ENCODE measurements at places on chromosomes 7 and 10.

DNA sequence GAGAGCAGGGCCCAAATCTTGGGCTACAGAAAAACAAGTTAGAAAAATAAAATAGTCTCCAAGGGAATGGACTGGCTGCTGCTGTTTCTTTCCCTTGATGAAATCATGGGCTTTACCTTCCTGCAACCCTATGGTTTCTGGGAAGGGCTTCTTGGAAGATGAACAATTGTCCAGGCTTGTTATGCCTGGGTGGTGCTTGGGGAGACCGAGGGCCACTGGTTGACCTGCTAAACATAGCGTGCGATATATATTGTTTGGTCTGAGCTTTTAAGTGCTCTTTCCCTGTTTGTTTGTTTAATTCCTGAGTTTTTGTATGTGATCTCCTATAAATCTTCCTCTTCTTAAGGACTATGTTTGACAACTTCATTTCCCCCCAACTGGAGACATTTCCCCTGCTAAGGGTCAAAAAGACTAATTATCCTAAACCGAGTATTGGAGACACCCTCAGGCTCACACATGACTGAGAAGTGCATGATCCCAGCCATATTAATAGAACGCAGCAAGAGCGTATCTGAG, 37.9 kb downstream of the SLC25A28 start:
- no peak for DNase-seq

- no peak for DNase-seq
Measured at GRCh38 chr10:575402-576129, 113.9 kb downstream of the DIP2C start.

- DNase-seq: no peak
Measured at GRCh38 chr7:45074528-45075354, 14.0 kb downstream of the NACAD start.

DNA sequence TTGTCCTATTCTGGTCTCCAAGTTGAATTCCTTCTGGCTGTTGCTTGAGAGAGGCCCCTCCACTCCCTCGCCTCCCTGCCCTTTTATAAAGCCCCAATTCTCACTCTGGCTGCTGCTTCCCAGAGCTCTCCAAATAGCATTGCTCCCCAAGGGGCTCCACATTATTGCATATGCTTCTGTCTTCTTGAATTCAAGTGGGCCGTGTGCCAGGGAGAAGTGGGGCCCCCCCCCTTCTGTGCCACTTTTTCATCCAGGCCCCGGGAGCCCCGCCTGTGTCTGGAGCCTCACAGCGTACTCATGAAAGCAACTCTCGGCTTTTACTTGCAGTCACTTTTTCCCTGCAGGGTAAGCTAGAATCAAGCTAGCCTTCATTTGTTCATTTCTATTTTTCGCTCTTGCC, 265.1 kb downstream of the CCSER2 start:
- DNase-seq: no peak

DNA sequence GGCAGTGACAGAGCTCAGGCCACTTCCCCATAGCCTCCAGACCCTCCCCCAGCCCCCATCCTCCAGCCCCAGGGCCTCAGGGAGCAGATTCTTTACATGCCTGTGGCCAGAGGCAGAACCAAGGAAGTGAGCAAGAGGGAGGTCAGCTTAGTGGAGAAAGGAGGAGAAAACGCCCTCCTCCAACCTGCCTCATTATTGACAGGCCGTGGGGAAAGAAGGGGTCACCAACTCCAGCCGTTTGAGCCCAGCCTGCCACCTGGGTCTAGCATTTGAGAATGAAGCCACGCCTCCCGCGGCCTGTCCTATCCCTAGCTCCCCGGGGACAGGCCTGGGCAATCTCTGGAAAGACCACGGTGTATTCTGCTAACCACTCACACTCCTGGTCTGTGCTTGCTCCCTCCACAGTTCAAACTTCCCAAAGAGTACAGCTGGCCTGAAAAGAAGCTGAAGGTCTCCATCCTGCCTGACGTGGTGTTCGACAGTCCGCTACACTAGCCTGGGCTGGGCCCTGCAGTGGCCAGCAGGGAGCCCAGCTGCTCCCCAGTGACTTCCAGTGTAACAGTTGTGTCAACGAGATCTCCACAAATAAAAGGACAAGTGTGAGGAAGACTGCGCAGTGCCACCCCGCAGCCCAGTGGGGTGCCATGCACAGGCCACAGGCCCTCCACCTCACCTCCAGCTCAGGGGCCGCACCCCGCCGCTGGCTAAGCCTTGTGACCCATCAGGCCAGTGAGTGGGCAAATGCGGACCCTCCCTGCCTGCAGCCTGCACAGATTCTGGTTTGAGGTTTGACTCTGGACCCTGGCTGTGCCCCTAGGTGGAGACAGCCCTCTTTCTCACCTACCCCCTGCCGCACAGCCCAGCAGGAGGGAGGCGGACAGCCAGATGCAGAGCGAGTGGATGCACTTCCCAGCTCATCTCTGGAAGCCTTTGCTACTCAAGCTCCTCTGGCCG, 14.3 kb upstream of the TRIM8 start:
- DNase-seq: no peak

DNA sequence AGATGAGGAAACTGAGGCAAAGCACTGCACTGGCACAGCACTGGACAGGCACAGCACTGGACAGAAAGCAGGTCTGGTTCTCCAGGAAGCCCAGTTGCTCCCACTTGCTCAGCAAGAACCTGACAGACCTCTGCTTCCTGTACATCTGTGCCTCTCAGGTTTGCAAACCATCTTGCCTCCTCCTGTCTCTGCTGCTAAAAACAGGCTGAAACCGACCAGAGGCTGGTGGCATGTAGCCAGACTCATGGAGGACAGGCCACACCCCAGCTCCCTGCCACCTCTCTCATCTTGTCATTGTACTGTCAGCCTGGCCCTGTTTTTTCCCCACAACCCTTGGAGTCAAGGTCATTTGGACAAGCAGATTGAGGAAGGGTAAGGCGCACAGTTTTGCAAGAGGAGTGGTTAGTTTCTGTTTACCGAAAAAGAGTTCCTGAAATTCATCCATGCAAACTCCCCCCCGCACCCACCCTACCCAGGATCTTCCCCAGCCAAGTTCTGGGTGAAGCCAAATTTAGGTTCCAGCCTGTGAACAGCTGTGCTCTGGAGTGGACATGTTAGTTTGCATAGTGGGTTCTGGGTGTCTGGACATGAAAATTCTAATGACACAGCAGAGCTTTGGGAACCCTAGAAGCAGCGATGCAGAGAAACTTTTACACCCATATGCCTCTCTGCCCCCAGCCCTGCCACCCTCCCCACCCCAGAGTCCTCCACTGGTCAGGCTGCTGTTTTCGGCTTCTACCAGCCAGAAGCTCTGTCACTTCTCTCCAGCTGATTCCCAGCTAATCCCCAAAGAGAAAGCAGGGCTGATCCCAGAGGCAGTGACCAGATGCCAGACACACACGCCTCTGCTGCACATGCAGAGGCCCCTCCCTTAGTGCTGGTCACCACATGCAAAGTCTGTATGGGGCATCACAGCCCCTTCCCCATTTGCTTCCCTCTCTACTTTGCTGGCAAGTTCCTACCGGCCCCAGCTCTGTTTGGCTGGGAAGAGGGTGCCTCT, 8.5 kb upstream of the C10orf105 start:
- DNase-seq: no peak

DNA sequence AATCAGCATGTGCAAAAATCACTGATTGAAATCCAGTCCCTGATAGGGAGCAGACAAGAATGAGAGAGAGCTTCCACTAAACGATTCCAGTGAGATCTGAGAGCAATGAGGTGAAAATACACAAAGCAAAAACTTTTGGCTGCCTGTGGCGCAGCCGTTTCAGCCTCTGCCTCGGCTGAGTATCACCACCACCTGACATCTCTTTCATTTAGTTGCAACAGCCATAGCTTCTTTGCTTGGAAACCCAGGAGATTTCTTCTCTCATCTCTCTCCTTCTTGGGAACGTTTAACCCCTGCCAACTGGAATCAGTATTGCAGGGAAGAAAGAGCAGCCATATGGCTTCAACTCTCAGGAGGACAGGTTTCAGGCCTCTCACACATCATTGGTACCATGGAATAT, 237.3 kb upstream of the AGK start:
- no peak for DNase-seq

GRCh38 chr10:63878428-63878827, 357.2 kb downstream of the REEP3 start:
- no peak for DNase-seq

- no peak for DNase-seq
Measured at GRCh38 chr7:32462977-32463376, 27.2 kb downstream of the LSM5 start.

DNA sequence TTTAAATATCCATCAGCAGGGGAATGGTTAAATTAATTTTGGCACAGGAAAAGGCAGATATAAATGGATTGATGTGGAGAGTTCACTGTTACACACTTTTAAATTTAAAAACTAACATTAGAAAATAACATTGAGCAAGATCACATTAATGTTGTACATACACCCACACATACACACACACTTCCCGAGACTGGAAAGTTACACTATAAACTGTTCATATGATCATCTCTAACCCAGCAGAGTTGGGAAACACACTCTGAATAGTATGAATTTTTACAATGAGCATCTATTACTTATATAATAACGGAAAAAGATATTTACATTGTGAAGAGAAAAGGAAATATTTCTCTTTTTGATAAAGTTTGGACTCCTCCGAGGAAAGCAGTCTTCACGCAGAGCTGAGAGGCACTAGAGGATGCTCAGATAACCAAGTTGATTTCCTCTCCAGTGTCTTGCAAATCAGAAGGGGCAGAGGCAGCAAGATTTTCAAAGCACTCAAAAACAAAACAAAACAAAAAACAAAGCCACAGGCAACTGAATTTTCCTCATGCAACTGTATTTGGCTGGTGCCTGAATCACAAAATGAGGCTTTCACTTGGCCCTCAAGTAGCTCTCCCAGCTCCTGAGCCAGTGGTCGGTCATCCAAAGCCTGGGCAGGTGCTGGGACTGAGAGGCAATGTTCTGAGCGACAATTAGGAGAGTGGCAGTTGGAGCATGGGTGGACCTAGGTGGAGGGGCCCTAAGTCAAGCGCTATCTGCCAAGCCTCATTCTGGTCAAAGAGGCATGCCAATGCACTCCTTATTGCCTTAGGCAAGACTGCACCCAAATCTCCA, 10.5 kb upstream of the GATAD1 start:
- DNase-seq: no peak

DNA sequence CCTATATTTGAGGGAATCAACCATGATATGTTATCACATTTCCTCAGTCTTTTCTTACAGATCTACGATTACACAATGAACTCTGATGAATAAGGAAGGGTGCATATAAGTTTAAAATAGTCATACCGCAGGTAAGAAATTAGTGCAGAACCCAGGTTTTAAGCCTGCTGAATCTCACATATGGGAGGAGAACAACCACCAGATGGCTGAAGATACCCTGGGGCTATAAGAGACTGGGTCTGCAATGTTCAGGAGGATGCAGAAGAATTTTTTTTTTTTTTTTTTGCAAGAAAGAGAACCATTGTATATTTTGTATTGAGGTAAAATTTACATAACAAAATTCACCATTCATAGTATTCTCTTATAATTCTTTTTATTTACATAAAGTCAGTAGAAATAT, 372.3 kb upstream of the MYO3A start:
- no peak for DNase-seq

DNA sequence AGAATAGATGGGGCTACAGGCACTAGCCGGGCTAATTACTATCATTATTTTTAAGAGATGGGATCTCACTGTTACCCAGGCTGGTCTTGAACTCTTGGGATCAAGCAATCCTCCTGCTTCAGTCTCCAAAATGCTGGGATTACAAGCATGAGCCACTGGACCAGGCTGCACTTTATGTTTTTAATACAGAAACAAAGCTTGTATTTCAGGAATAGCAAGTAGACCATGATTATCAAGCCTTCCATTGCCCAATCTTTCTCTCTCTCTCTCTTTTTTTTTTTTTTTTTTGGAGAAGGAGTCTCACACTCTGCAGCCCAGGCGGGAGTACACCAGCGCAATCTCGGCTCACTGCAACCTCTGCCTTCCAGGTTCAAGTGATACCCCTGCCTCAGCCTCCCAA, 75.4 kb downstream of the MDH2 start:
- DNase-seq: no peak

All from stimulated activated CD4-positive, alpha-beta T cell treated with anti-CD3 and anti-CD28 coated beads, Interleukin-1b, Interleukin-23, amount 100 ng/mL, for 1 hour (primary cell).